ENCODE measurements at places on chromosomes 3 and 15.

- DNase-seq = no peak
Measured at GRCh38 chr3:119647171-119647570, 13.2 kb downstream of the POPDC2 start.

DNA sequence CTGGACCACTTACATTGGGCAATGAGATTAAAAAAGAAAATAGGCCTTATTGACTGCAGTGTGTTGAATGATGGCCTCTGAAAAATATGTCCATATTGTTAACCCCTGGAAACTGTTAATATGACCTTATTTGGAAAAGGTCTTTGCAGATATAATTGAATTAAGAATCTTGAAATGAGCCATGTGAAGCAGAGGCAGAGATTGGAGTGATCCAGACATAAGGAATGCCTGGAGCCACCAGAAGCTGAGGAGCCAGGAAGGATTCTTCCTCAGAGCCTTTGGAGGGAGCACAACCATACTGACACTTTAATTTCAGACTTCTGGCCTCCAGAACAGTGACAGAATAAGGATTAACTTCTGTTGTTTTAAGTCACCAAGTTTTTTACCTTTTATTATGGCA lies 510.4 kb upstream of the AGTR1 start:
- DNase-seq = no peak

DNA sequence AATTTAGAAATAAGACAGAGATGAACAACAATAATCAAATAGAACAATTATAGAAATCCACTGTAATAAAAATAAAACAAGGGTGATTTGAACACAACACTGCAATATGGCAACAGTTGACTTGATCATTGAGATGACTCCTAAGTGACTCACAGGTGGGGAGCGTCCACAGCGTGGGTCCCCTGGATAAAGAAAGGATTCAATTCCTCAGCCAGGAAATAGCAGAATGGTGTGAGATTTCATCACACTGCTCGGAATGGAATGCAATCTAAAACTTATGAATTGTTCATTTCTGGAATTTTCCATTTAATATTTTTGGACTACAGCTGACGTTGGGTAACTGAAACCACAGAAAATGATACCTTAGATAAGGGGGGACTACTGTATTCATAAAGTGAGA lies 82.0 kb downstream of the CNTN3 start:
- DNase-seq = no peak

GRCh38 chr3:172281884-172282283 lies 166.4 kb downstream of the GHSR start:
- DNase-seq = no peak

DNA sequence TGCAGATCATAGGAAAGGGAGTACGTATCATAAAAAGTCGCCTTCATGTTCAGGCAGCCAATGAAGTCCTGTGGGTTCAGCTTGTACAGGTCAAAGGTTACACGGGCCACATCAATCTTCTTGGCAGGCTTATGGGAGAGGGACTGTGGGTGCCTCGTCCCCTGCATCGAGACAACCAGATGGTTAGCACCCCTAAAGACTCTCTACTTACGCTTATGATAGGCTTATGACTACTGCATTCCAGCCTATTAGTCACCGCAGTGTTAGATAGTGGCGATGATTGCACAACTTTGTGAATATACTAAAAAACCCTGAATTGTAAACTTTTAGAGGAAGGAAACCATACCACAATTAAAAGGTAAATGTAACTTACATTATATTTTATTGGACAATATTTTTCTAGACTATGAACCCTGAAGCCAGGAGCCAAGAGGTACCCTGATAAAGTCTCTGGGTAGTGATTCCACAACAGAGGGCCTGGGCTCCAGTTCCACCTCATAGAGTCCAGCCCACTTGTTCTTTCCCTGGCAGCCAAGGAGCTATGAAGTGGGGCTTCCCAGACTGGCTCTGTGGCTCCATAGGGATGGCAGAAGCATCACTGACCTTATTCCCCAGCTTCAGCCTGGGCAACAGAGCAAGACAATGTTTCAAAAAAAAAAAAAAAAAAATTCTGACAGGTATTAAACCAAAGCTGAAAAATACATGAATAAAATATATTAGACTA lies 2.5 kb upstream of the FANCD2 start:
- DNase-seq = no peak

GRCh38 chr3:170814822-170815221 lies 55.2 kb downstream of the RPL22L1 start:
- DNase-seq = no peak

DNA sequence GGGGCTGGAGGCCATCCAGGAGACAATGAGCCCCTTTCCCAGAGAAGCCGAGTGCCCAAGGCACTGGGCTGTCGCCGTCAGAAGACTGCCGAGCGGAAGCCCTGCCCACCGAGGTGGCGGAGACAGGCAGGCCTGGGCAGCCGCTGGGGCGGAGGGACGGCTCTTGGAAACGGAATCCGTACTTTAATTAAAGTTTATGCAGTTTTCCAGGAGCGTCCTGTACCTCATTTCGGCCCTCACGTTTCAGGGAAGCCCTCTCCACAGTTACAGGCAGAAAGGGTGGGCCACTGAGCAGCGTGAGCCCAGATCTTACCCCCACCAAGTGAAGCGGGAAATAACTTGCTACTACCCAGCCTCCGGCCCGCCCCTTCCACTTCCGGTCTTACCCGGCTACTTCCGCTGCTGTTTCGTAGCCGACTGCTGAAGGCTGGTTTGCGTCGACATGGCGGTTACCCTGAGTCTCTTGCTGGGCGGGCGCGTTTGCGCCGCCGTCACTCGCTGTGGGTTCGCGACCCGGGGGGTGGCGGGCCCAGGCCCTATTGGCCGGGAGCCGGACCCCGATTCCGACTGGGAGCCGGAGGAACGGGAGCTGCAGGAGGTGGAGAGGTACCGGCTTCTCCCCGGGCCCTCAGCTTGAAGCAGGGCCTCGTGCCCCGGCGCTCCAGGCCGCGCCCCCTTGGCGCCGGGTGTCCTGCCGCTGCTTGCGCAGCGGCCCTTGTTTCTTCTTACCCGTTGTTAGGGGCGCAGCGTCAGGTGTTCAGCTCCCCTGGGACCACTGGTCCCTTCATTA lies at the start of gene NGRN:
TSS of gene NGRN (plus strand) at position 402 of the 790 bp plus-strand sequence. CDS start at position 443, 41 bp downstream.
- DNase-seq = peak; percentile 85

DNA sequence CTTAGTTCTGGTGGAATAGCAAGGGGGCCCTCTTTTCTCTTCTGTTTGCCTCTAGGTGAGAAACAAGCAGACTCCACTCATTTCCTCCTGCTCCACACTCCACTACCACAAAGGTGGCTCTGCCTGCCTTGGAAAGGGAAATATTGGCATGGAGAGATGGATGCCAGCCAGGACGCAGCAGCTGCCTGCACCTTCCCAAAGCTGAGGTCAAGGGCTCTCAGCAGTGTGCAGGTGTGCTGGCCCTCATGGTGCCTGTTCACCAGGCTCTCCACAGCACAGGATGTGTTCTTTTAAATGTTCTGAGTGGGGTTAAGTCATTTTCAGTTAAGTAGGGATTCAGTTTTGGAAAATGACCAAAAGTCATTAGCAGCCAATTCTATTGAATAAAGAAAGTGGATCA lies 211.2 kb upstream of the STRIT1 start:
- DNase-seq = no peak

GRCh38 chr3:8239095-8239494 lies 262.5 kb upstream of the LMCD1 start:
- DNase-seq = no peak
